ENCODE measurements at places on chromosomes 12 and 14.

GRCh38 chr12:24709216-24709615 lies 239.7 kb downstream of the BCAT1 start:
- DNase-seq: no peak

GRCh38 chr12:31477687-31478086 lies 113.2 kb downstream of the DENND5B start:
- DNase-seq: no peak

DNA sequence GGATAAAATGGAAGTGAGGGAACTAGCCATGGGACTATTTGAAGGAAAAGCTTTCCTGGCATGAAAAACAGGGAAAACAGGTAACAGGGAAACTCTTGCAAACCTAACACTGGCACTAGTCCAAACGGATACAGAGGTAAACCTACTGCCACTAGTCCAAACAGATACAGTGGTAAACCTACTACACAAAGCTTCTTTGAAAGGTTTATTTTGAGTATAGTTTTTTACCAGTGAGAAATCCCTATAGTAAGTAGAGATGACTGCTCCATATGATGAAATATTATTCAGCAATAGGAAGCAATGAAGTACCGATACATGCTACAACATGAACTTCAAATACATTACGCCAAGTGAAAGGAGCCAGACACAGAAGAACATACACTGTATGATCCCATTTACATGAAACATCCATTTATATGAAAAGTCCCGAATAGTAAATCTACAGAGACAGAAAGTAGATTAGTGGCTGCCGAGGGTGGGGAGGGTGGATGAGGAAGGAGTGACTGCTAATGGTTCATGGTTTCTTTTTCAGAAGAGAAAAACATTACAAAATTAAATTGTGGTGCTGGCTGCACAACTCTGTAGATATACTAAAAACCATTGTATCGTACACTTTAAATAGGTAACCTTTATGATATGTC lies 25.5 kb downstream of the SPTLC2 start:
- no peak for DNase-seq

DNA sequence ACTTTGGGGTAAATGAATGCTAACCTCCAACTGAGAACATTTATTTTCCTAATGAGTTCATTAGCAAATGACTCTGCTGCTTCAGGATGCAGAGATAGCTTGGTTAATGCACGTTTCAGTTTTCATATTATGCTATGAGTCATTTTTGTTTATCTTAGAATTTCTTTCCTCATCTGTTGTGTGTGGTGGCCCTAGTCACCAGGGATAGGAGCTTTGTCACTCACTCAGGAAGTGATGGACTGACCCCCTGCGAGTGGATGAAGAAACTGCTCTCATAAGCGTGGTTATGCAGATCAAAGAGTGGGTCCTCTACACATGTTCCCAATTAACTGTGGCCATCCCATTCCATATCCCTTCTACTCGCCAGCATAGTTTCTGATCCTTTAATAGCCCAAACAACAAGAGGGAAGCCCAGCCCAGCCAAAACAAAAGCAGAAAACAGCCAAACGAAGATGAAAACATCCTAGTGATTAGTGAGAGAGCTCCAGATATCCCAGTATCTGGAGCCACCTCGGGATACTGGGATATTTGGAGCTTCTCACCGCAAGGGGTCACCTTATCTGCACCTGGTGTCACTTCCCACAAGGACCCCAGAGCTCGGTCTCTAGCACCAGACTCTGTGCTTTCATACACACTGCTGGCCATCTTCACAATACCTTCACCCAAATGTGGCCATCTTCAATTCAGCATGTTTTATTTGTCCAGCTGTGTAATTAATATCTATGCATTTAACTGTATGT lies 8.6 kb downstream of the TC2N start:
- DNase-seq: no peak

DNA sequence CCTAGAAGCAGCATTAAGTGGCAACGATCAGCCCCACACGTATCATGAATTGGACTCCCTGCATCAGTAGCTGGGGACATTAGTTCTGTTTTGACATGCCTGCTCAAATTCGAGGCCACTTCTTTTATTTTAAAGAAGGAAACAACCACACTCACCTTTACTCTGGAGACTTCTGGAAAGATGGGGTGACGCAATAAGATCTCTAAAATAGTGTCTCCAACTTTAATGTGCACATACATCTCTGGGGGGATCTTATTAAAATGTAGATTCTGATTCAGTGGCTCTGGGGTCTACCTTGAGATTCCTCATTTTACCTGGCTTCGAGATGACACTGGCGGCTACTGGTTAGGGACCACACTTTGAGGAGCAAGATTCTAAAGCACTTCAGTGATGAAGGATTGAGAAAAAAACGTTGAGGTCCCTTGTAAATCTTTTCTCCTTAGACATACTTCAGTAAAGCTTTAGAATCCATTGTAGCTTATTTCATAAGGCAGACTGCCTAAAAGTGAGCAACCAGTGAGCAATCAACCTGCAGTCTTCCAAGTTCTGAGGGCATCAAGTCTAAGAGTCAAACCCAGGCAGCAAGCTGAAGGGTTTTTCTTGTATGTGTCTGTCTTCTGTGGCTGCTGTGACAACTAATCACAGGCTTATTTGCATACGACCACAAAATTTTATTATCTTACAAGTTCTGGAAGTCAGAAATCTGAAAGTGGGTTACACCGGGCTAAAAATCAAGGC lies 718.6 kb upstream of the TBX3 start:
- DNase-seq: no peak

DNA sequence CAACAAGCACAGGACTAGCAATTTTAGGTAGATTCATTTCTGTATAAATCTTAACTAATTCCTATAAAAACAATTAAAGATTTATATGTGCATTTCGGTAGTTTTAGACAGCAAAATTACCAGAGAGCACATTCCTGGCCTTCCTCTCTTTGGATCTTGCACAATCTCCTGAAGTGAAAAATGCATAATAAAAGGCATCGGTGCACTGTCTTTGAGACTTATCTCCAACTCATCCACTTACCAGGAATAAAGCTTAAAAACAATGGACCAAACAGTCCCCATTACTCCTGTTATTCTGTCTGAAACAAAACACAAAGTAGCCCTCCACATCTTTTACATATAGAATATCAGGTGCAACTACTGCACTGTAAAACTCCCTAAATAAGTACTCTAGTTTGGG lies 69.3 kb downstream of the HECTD1 start:
- DNase-seq: no peak

- no peak for DNase-seq
Measured at GRCh38 chr12:90401185-90401584, 553.8 kb downstream of the CCER1 start.

GRCh38 chr12:32229971-32230612 lies 123.4 kb downstream of the BICD1 start:
- DNase-seq: no peak
